ENCODE measurements at places on chromosomes 3 and 15.

GRCh38 chr3:134419214-134419959 is 45.1 kb upstream of the AMOTL2 start:
- DNase-seq, result peak; percentile 35

- DNase-seq, result no peak
Measured at GRCh38 chr3:111303760-111304159, 232.1 kb downstream of the NECTIN3 start.

DNA sequence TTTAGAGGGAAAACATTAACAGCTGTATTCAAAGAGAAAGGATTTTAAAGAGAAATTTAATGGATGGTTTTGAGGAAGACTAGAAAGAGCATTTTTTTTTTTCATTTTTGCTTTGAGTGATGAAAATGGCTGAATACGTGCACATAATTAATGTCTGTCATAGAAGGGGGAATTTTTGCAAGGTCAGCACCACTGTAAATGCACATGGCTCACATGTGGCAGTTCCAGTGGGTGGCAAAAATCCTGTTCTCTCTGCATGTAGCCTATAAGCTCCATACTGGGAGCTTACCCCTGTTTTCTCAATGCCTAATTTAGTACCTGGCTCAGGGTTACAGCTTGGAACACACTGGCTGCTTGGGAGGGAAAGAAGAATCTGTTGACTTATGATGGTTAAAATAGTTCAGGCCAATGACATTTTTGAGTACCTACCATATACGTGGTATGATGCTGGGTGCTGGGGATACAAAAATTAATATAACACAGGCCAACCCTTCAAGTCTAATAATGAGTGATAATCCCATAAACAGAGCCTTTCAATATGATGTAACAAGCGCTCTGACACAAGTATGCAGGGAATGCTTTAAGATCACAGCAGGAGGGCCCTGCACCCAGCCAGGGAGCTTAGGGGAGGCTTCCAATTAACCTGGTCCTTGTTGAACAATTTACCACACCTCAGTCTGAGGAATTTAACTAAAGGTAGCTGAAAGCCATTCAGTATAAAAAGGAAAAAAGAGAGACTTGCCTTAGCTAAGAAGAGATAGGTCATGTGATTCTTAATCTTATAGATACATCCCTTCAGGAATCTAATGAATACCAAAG is 33.0 kb downstream of the HSPBAP1 start:
- no peak for DNase-seq

DNA sequence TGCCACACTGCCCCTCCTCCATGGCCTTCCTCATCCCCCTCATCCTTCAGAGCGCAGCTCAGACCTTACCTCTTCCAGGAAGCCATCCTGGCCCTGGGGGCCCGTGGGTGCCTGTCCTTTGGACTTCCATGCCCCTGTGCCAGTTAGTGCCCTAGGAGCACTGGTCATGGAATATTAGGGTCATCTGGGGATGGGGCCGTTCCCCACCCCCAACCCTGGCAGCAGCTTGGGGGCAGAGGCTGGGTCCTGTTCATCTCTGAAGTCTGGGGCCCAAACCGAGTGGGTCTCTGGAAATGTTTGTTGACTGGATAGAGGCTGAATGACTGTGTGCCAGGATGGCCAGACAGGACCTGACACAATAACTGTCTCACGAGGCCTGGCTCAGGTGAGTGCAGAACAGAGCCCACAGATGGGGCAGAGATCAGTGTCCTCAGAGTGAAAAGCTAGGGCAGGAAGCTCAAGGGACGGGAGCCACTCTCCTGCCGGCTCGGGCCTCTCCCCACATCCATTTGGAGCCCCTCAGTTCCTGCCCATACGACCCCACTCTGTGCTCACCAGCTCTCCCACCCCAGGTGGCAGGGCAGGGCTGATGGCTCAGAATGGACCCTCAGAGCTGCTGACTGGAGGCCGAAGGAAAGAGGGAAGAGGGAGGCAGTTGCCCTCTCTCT is 62.5 kb downstream of the TLE3 start:
- no peak for DNase-seq

- DNase-seq, result peak; percentile 58
Measured at GRCh38 chr3:117059067-117059955, 349.7 kb downstream of the TUSC7 start.

DNA sequence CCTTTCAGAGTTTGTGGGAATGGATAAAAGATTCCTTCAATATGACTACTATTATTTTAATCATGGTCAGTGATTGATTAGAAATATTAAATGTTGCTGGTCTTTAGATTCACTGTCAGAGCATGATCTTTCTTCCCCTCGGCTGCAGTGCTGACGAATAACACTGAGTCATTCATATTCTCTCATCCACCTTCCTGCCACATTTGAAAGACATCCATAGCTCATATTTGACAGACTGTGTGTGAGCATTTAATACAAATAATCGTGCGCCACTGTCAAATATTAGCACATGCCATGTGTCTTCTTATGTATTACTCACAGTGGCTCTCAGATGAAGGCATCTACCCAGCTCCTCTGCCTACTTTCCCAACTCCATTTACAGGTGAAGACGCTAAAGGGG is 476.5 kb upstream of the TPRG1 start:
- DNase-seq, result no peak

GRCh38 chr3:10570196-10570946 is 65.0 kb upstream of the ATP2B2 start:
- no peak for DNase-seq

DNA sequence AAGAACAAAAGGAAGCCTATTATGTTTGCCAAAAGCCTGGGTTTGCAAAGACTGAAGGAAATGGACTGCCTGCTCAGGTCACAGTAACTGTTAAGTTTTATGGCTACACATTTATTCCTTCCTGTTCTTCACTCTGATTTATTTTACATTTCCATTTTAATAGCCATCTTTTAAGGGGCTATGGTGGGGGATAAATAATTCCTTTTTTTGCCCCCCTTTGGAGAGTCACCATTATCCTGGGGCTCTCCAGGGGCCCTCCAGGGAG is 53.5 kb upstream of the MYZAP start:
- no peak for DNase-seq

- DNase-seq, result no peak
Measured at GRCh38 chr3:4322635-4323034, 19.5 kb downstream of the SETMAR start.

GRCh38 chr3:64739971-64740631 is 52.3 kb upstream of the ADAMTS9 start:
- no peak for DNase-seq

DNA sequence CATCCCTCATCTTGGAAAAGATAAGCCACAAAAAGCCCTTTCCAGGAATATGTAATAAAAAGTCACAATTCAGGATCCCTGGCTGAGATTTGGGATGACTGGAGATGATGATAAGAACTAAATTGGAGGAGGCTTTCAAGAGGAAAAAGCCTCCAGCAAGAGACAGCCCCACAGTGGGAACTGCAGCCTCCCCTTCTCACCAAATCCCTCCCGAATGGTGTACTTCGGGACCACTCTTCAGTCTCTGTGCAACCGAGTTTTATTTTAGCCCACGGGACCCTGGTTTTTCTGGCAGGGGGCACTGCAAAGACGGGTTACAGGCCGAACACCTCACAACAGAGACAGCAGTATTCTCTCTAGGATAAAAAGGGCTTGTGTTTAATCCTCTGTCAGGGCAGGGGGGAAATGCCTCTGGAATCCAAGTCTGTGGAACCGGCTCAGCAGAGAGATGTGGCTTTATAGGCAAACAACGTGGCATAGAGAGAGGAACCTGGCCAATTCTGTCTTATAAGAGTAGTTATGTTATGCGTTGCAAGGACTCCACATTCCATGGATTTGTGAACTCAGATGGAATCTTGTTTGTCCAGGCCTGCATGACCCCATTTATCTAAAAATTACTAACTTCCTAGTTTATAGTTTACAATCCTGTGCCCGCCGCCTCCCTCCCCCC is 1.2 kb upstream of the LMCD1 start:
- DNase-seq, result no peak

- DNase-seq, result no peak
Measured at GRCh38 chr3:123755085-123755484, 129.0 kb downstream of the MYLK start.

DNA sequence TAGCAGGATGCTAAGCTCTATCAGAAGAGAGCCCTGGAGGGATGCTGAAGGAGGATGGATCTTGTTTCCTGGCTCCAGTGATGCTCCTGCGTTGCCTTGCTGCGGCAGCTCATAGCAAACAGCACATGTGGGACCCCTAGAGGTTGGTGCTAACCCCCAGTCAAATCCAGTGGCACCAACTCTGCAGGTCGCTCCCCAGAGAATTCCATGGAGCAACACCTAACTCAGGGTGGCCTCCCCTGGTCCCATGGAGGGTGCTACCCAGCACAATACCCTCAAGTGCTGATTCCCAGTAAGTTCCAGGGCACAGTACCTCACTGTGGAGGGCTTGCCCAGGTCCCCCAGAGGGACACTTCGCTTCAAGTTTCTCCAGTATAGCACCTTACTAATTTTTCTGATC is 231.2 kb downstream of the NEK10 start:
- DNase-seq, result no peak

DNA sequence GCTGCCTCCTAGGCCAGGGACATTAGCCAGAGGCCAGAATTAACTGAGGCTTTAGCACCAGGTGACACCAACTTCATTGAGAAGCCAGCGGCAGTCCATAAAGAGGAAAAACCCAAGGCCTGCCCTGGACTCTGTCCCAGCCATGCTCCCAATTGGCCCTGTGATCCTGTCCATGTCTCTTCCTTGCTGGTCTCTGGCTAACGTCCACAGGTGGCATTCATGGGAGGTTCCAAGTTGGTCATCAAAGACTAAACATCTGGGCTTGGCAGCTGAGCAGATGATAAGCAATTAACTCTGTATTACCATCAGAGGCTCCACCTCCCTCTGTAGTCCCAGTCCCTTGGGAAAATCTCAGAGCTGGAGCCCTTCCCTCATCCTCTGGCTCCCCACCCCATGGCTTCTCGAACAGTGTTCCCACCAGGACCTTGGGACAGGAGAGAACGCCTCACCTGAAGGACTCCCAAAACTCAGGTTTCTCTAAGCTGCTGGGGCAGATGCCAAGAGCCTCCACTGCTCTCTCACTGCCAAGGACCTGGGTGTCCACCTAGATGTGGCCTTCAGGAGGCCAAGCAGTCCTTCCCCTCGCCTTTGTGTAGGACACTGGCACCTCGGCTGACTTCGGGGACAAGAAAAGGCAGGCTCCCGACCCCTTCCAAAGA is 40.4 kb downstream of the GOLGA6A start:
- DNase-seq, result no peak

- DNase-seq, result no peak
Measured at GRCh38 chr3:110614186-110614585, 457.4 kb upstream of the NECTIN3 start.

GRCh38 chr15:67835297-67836133 is 4.3 kb downstream of the RNU6-1 start:
- DNase-seq, result no peak

DNA sequence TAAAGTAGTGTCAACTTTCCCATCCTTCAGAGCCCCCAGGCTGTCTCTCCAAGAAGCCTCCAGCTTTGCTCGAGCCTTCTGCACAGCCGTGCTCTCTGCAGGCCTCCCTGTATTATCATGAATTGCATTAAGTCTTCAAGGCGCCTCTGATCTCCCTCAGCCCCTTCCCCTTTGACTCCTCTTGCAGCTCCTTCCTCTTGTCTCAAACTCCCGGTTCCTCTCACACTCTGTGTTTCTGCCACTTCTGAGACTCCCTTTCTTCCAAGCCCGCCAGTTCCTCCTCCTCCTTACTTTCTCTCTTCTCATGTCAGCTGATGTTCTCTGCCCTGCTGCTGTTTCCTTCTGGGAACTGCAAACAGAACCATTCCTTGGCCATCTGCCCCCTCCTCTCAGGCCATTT is 418.8 kb downstream of the EPHB1 start:
- no peak for DNase-seq

- DNase-seq, result no peak
Measured at GRCh38 chr3:65532215-65532614, 506.5 kb downstream of the MAGI1 start.

- no peak for DNase-seq
Measured at GRCh38 chr15:66071921-66072295, 181.6 kb downstream of the MEGF11 start.

DNA sequence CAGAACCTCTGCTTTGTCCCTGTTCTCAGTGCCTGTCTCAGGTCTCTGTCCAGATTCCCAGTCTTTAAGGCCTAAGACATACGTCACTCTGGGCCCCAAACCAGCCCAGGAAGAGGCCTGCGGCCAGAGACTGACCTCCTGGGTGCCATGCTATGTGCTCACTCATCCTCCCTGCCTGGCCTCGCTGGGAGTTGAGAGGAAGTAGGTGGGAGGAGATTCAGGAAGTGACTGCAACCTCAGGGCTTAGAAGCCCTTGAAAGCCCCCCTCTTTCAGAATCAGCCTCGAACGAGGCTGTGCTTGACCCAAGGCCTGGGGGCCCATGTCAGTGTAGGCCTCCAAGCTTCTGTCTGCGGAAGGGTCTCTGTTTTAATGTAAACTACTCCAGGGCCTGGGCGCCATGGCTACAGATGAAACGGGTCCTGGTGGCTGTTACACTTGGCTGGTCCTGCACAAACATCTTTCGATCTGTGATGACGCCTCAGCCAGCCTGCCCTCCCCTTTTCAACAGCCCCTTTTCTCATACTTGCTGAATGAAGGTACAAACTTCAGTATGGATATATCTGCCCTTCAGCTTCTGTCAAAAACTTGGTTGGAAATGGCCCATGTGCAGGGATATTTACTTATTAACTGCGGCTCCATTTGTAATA is 11.7 kb downstream of the RASGRF1 start:
- DNase-seq, result no peak

DNA sequence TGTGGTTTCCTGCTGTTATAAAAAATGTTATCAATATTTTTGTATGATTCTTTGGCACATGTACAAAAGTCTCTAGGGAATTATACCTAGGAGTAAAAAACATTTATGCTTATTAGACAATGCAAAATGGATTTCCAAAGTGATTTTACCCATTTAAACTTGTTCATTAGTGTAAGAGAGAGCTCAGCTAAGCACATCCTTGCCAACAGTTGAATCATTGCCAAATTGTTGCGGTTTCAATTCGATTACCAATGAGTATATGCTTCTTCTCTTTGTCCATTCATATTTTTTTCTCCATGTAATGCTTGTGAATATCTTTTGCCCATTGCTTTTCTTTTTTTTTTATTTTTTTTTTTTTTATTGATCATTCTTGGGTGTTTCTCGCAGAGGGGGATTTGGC is 17.2 kb downstream of the CASR start:
- peak; percentile 39 for DNase-seq

- DNase-seq, result no peak
Measured at GRCh38 chr3:111851511-111851954, 7.5 kb upstream of the PHLDB2 start.

- peak; percentile 15 for DNase-seq
Measured at GRCh38 chr3:66344391-66344811, 123.6 kb downstream of the SLC25A26 start.

DNA sequence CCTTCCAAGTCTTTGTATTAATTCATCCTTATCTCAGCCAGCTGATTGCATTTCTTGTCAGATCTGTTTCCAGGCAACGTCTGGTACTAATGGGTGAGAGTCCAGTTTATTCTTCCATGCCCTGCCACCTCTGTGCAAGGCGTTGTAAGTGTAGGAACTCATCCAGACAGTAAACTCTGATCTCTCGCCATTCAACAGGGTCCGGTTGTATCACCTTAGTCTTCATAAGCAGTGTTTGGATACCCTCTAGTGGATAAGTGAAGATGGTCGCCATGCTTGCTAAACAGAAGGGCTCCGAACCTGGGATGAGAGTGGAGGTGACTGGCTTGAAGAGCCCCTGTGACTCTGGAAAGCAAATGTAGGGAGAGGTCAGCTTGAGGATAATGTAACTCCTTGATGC is 51.6 kb upstream of the CMTM7 start:
- DNase-seq, result no peak

GRCh38 chr3:8524656-8525399 is 23.2 kb downstream of the LMCD1 start:
- no peak for DNase-seq

- DNase-seq, result peak; percentile 29
Measured at GRCh38 chr3:189806171-189806951, 175.2 kb downstream of the TP63 start.
